ENCODE measurements at places on chromosomes 12 and 14.

DNA sequence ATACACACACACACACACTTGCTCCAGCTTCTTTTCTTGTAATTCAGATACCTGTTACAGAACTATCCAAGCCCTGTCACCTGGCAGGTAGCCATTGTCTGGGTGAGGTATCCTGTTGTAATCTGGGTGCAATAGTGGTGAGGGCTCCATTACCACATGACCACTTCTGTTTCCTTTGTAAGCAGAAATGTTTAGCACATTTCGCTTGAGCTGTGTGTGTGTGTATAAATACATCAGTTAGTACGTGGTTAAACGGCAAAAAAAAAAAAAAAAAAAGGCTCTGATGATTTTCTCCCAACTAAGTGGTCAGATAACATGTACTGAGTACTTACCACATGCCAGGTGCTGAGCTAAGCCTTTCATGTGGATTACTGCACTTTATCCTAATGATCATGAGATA, 129.3 kb upstream of the SSTR1 start:
- DNase-seq: peak; percentile 22

DNA sequence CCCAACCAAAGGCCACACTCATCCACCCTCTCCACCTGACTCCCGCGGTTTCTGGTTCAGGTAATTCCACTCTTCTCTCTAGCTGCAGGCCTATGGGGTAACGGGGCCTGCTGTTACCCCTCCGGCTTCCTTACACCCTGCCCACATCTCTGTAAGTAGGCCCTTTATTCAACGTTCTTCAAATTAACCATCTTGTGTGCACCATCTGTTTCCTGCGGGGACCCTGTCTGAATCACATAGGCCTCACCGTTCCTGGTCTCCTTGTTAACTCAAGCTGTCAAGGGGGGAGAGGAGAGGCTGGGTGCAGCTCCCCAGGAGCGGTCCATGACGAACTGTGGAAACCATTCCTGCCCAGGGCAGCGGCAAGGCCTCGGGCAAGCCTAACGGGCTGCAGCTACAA, 9.3 kb upstream of the DLK1 start:
- DNase-seq: no peak

DNA sequence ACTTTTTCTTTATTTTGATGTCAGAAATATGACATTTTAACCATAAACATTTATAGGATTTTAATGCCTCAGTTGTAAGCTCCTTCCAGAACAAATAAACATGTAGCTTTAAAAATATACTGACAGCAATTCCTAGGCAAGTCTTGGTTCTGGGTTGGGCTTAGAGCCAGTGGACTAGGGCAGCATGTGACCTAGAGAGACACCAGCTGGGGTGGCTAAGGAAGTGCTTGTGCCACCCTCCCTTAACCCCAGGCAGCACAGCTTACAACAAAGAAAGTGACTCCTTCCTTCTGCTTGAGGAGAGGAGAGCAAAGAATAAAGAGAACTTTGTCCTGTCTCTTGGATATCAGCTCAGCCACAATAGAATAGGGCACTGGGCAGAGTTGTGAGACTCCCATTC, 61.6 kb upstream of the KTN1 start:
- no peak for DNase-seq

DNA sequence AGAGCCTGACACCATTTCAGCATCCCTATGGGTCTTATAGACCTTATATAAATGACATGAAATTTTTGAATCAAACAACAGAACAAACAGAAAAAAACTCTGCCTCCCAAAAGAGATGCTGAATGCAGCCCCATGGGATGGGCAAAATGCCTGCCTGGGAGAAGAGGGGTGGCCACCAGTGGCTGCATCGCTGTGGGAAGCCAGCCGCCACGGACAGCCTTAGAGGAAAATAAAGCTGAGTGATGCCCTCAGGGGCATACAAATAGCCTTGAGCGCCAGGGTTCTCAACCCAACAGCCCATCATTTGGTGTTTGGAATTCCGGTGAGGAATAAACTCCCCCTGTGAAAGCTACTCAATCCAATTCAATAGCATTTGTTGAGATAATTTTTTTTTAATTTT, 22.9 kb downstream of the SYNE3 start:
- no peak for DNase-seq

DNA sequence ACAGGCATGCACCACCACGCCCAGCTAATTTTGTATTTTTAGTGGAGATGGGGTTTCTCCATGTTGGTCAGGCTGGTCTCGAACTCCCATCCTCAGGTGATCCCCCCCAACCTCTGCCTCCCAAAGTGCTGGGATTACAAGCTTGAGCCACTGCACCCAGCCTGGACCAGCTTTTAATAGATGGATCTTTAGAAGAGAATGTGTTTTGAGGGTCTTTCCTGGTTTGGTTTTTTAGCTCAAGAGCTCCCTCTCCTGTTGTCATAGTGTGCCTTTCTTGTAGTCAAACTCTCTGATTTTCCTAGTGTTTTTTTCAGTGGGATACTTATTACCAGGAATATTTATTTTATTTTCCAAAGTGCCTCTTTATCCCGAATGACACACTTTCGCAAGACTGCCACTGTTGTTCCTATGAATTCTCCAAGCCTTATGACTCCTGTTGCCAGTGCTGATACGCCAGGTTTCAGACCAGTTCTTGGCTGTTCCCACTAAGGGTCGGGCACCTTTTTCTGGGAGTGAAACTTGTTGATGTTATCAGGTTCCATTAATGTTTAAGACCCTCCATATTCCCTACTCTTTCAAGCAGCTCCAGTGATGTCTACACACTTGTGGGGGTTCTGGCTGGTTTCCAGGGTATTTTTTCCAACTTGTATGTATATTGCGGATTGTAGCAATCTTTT, 31.5 kb upstream of the LIMA1 start:
- no peak for DNase-seq

GRCh38 chr14:52263190-52263589, 4.3 kb upstream of the PTGDR start:
- DNase-seq: no peak

DNA sequence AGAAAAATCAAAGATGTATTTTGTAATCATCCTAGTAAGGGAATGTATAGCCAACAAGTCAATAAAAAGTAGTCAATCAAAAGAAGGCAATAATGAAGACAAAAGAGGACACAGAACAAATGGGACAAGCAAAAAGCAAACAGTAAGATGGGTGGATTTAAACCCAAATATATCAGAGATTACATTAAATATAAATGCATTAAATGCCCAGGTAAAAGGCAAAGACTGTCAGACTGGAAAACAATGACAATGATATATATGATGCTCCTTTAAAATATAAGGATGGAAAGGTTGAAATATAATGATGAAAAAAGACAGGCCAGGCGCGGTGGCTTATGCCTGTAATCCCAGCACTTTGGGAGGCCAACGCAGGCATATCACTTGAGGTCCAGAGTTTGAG, 35.7 kb downstream of the NEMF start:
- no peak for DNase-seq

- DNase-seq: no peak
Measured at GRCh38 chr12:2335916-2336315, 283.1 kb downstream of the CACNA1C start.

DNA sequence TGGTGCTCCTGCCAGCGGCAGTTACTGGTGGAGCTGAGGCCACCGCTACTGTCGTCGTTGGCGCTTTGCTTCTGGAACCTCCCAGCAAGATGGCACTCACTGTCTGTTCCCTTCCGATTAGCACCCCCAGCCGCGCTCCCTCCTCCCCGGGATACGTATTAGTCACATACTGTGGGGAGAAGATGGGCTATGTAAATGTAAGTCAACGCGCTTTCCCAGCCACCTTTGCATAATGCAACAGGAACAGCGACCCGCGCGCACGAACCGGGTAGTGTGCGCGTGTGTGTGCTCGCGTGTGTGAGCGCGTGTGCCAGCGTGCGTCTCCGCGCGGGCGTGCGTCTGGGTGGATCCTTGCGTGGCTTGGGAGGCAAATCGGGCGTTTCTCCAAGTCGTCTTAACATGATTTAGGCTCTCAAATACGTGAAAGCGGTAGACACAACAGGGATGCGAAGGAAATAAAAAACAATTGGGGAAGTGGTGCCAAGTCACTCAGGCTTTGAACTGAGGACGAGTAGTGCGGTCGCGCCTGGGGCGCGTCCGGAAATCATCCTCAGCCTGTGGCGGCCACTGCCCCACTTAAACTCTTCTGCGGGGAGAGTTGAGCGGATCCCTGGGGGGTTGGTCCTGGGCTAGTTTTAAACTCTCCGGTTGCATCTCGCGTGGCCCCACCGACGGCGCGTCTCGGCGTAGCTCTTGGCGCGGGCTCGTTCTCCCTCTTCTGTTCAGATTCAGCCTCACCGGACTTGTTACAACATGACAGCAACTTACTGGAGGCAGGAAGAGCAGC, 1.8 kb downstream of the FLRT2 start:
- DNase-seq: no peak

GRCh38 chr12:101591781-101592180, 3.0 kb upstream of the MYBPC1 start:
- DNase-seq: no peak

- DNase-seq: no peak
Measured at GRCh38 chr12:105164068-105164467, 56.5 kb downstream of the WASHC4 start.

GRCh38 chr14:101980700-101981099, 16.3 kb downstream of the DYNC1H1 start:
- DNase-seq: no peak

- DNase-seq: no peak
Measured at GRCh38 chr14:51211149-51211548, 28.9 kb upstream of the TMX1 start.

- no peak for DNase-seq
Measured at GRCh38 chr14:85344171-85344570, 185.8 kb upstream of the FLRT2 start.

DNA sequence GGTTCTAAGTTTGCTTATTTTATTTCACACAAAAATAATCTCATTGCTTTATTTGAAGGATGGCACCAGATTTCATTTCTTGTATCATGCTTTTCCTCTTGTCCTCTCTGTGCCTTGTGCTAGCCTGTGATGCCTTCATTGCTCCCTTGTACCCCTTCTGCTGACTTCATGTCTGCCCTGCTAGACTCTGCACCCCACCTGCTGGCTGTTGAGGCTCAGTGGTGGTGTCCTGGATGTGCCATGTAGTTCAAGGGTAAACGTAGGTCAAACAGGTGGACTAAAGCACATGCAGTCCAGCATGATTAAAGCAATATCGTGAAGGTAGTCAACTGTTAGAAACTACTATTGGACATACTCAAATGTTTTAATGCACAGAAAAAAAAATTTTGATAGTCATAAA, 21.6 kb downstream of the MRPS35 start:
- no peak for DNase-seq
